ENCODE measurements at places on chromosomes 16 and 17.

- DNase-seq, result no peak
Observed at GRCh38 chr17:45353043-45353442, 36.2 kb upstream of the MAP3K14 start.

DNA sequence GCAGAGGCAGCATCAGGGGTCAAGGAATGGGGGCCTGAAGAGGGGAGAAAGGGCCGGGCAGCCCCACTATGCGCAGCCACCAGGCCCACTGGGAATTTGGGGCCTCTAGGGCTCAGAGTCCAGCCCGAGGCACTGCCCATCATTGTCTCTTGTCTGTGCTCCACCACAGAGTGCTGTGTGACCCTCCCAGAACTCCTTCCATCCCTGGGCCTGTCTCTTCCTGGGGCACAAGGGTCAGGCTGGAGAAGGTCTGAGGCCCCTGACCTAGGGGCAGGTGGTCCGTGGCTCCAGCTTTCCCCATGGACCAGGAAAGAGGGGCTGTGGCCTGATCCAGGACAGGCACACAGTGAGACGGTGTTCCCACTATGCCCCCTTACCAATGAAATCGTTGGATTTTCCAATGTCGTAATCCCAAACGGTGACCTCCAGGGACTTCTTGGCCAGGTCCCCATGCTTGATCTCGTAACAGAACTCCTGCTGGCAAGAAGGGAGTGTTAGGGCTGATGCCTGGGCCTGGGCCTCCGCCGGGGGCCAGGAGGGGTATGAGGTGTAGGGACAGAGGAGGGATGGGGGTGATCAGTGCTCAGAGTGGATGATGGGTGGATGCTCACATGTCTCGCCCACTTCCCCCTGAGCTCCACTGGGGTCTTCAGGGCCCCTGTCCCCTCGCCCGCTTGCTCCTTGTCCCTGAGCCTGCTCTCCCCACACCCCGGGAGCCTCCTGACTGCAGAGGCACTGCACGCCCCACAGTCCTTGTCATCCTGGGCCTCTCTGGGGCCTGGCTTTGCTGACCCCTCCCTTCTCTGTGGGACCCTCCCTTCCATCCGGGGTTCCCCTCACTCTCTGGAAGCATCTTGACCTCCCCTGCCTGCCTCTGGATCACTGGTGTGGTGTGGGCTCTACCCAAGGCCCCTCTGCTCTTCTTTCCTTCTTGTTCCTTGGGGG lies 10.7 kb downstream of the SCGB1C2 start:
- no peak for DNase-seq

DNA sequence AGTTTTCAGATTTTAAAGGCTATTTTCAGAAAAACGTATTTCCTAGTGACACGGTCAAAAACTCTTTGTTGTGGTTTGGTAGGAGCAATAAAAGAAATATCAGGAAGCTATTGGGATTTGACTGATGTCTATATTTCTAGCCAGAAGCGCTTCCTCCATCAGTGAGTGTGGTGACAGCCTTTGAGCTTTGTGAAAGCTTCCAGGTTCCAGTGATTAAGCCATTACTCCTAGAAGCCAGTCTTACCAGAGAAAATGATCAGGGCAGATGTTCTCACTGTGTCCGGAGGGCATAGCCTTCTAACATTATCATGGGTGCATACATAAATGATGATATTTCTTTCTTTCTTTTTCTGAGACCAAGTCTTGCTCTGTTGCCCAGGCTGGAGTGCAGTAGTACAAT lies 39.6 kb downstream of the MAP2K6 start:
- DNase-seq, result no peak

GRCh38 chr16:84247844-84248243 lies 8.0 kb upstream of the KCNG4 start:
- peak; percentile 43 for DNase-seq

GRCh38 chr17:38560503-38561318 lies 45.0 kb downstream of the SRCIN1 start:
- peak; percentile 32 for DNase-seq

DNA sequence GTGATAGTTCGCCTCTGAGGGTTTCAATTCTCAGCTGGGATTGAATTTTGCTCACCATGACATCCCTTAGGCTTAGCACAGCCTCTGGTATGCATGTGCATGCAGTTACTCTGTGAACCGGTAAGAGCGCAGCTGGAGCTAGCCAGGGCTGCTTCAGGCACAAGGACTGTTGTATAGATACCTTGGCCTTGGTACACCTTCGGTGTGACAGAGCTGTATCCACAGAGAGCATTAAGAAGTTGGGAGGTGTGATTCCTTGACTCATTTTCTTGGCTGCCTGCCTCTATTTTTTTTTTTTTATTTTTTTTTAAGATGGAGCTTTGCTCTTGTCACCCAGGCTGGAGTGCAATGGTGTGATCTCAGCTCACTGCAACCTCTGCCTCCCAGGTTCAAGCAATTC lies 2.2 kb upstream of the NUTF2 start:
- peak; percentile 35 for DNase-seq

DNA sequence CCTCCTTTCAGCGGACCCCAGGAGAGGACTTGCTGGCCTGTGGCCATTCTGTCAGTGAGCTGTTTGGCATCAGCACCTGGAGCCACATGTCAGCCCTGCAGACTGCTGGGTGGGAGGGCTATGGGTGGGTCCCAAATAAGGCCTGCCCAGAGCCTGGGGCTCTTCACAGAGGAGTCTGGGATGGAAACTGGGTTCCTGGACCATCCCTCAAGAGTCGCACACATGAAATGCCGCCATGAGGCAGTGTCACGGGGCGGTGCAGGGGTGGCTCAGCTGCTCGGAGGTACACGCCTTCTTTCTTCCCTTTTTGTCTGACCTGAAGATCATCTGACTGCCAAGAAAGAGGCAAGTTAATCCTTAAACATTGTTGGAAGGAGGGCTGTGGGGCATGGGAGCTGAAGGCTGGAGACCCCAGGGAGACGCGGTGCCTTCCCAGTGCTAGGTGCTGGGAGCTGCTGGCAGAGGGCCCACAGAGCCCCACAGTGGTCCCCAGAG lies 14.8 kb downstream of the MPRIP start:
- no peak for DNase-seq

DNA sequence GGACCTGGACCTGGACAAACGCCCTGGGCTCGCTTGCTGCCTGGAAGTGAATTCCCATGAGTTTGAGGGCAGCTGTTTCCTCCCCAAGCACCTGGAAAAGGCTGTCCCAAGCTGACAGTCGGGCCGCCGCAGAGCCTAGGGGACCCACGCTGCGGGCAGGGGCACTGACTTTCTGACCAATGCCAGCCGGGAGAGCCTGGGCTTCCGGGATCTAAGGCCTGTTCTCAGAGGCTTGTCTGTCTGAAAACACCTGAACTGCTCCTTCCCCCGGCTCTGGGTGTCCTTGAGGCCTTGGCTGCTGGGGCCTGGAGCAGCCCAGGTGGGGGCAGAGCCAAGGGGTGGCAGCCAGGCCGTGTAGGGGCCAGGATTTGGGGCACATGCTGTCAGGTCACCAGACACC lies 72.6 kb downstream of the LMF1 start:
- no peak for DNase-seq

DNA sequence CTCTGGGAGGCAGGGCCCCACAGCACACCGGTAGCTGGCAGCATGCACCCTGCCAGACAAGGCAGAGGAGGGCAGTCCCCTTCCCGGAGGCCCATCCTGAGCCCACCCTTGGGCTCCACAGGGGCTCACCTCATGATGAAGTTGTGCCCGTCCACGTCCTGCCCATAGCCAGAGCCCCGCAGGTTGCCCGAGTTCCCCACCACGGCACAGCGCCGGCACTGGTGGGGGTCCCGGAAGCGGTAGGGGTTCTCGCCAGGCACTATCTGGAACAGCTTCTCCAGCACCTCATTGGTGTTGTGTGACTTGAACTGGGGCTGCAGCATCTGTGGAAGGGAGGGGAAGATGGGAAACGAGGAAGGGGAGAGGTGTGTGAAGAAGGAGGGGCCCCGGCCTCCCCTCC lies 44.0 kb downstream of the ST3GAL2 start:
- DNase-seq, result no peak

GRCh38 chr16:24701521-24701951 lies 27.9 kb upstream of the TNRC6A start:
- peak; percentile 76 for DNase-seq

DNA sequence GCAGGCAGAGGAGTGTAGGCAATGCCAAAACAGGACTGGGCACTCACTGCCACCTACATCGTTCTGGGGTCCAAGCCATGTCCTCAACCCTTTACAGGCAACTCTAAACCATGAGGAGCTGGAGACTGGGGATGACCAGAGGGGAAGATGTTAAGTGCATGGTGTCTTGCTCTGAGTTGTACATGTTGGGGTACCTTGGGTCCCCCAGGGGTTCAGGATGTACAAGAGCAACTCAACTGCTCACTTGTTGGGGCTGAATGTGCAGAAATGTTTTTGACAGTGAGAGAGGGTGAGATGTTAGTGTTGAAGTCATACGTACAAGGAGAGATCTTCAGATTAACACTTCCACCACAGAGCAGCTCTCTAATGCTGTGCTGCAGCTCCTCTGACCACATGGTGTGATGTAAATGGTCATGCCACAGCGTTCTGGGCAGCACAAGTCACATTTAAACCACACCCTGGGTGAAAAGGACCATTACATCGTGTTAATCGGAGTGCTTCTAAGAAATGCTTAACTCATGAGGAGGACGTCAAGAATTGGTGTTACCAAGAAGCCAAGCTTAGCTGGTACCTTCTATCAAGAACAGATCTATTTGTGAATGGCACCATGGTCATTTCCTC lies 2.4 kb downstream of the CCL18 start:
- no peak for DNase-seq

DNA sequence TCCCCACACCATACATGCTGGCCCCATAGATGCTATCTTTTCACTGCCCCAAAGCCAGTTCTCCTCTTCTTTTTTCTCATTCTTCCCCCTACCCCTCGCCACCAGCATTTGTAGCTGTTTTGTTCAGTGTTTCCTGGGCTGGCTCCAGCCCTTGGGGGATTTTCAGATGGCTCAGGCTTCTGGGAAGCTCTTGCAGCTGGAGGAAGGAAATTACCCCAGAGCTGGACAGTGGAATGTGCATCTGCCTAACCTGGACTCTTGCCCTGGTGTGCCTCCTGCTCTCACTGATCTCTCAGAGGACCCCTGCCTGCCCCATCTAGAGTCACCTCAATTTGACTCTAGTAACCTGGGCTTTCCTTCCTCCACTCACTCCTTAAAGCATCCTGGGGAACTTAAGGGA lies 82.8 kb downstream of the MYH13 start:
- peak; percentile 27 for DNase-seq

DNA sequence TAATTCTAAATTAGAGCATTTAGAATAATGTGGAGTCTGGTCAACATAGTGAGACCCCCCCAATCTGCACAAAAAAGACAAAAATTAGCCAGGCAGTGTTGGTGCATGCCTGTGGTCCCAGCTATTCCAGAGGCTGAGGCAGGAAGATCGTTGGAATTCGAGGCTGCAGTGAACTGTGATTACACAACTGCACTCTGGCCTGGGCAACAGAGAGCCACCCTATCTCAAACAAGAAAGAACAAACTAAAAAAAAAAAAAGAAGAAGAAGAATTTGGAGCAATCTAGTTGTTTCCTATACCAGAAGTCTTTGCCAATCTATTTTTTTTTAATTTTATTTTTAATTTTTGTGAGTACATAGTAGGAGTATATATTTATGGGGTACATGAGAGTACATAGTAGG lies 6.0 kb downstream of the CETP start:
- peak; percentile 34 for DNase-seq

GRCh38 chr16:73166947-73167550 lies 119.1 kb upstream of the ZFHX3 start:
- DNase-seq, result no peak
